Muscle of leg (tissue), 16 donors: ENCODE measurements at places on chromosomes 4 and X. TPM values are rescaled to one million over a fixed set of nuclear protein-coding genes. Genes with fewer than 3 reads are reported as not detected.

PASD1 gene
- polyA plus RNA-seq = 0.09 TPM

DNA sequence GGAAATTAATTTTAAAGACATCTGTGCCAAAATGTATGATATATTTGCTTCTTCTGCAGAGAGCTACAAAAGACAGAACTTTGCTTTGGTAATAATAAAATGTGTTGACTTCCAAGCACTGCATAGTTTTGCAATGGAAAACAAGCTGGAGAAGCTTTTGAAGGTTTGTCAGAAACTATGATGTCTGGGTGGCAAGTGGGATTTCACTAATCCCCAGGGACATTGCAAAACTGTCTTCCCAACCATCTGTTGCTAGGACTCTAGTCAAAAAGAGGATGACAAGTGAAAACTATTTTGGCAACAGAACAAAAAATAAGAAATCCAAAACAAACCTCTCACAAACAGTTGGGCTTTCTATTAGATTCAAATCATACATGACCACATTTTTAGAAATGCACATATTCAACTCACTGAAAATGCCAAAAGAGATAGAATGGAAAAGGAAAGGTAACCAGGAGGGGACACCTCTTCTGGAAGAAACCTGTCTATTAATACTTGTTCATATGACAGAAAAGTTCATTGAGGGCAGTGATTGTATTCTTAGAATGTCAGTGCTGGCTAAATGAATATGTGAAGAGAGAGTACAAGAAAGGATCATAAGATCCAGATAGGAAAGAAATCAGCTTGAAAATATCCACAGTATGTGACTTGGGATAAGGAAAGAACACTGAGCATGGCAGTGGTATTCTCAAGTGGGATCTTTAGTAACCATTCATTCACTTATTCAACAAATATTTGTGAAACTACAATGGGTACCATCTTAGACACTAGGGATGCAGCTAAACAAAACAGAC, 228.0 kb downstream of the RASL11B start:
- DNase-seq = peak; percentile 96

GRCh38 chr4:86976801-86977485, 42.1 kb downstream of the AFF1 start:
- no peak for DNase-seq

DNA sequence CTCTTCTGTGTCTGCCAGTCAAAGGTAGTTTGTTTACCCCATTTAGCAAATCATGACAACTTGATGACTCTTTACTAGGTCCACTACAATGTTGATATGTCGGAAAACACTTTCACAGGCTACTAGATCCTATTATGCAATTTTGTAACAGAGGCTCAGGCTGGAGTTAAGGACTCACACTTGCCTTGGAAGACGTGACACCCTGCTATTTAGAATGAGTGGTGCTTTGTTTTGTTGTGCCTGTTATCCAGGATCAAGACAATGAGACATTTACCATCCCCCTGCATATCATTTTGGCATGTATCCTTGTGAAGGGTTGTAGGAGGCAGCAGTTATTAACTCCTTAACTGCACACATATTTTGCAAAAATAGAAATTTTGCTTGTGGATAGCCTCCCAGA, 263.7 kb downstream of the IL1RAPL1 start:
- no peak for DNase-seq

GRCh38 chrX:40807384-40807783, 72.0 kb upstream of the MED14 start:
- DNase-seq = no peak

DCAF12L1 gene
- 1.5 TPM for polyA plus RNA-seq

DNA sequence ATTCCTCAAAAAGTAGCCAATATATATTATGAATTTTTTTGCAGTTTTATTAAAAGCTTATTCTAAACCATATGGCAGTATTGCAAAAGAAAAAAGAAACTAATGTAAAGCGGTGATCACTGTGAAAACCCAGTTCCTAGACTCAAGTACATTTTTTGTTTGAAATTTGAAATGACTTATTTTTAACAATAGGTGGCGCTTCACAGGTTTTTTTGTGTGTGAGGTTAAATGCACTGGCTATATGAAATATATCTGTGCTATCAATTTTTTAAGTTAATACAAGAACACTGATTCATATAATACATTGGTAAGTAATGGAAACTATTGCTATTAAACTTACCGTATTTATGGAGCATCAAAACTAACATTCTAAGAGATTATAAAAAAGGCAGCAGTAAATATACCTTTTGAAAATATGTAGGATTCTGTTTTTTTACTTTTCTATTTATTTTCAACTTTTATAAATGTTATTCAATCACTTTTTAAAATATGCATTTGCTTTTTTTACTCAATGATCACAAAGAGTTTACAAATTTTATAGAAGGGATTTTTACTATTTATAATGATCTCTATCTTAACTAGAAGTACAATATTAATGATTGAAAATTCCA, 5.6 kb upstream of the SPRY1 start:
- peak; percentile 35 for DNase-seq
